NCI-H2171 treated with DMSO at 0.1 percent for 48 hours (cell line): ENCODE measurements at places on chromosomes 5 and 9.
A peak's percentile ranks its signal among the peaks of the same experiment; 100 is the strongest.

DNA sequence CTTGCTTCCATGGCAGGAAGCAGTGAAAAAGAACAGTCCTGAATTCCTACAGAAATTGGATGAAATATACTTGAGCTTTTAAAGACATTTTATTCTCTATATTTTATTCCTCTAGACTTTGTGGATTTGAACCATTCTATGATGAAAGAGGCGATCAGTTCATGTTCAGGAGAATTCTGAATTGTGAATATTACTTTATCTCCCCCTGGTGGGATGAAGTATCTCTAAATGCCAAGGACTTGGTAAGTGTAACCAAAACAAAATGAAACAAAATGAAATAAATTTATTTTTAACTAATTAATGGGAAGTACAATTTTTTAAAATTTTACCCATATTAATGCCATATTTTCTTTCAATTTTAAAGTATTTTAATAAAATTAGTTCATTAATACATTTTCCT is 34.1 kb downstream of the STARD4 start:
- DNase-seq: no peak

- no peak for DNase-seq
Observed at GRCh38 chr5:8079056-8079455, 210.1 kb downstream of the MTRR start.

DNA sequence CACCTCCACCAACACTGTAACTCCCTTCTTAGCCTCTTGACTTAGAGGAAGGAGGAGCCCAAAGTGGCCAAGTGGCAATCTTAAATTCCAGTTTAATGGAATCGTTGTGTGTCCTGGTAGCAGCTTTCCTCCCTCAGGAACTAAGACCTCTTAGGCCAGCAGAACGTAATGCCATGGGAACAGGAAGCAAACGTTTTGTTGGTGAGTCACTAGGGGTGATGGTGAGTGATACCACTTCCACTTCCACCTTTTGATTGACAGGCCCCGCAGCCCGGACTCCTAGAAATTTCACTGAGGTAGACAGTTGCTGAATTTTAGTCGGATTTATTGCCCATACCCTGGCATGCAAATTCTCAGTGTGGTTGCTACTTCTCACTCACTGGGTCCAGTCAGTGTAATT is 94.2 kb upstream of the FBN2 start:
- no peak for DNase-seq

GRCh38 chr5:175466700-175467318 is 11.6 kb upstream of the SFXN1 start:
- peak; percentile 15 for DNase-seq

GRCh38 chr5:14667290-14667689 is 2.8 kb downstream of the OTULIN start:
- no peak for DNase-seq

GRCh38 chr5:167684251-167684650 is 607.2 kb upstream of the WWC1 start:
- no peak for DNase-seq

- DNase-seq: no peak
Observed at GRCh38 chr9:37543468-37543867, 32.7 kb downstream of the FBXO10 start.

DNA sequence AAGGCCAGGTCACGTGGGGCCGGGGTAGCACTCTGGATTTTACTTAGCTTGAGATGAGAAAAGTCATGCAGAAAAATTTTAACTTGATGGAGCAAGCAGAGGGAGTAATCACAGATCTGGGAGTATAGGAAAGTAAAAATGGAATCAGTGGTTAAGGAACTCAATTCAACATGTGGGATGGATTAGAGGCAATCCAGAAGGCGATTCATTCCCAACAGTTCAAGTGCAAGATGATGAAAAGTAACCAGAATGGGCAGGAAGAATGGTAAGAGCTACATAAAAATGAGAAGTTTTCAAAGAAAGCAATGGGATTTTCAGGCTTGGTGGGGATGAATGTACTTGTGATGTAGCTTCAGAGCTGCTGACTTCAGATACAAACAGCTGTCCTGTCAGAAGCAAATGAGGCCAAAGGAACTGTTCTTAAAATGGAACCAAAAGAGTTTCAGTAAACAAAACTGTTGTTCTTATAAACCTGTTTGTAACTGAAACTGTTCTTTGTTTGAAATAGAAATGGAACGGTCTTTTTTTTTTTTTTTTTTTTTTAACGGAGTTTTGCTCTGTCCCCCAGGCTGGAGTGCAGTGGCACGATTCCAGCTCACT is 5.6 kb upstream of the SEC24A start:
- no peak for DNase-seq

DNA sequence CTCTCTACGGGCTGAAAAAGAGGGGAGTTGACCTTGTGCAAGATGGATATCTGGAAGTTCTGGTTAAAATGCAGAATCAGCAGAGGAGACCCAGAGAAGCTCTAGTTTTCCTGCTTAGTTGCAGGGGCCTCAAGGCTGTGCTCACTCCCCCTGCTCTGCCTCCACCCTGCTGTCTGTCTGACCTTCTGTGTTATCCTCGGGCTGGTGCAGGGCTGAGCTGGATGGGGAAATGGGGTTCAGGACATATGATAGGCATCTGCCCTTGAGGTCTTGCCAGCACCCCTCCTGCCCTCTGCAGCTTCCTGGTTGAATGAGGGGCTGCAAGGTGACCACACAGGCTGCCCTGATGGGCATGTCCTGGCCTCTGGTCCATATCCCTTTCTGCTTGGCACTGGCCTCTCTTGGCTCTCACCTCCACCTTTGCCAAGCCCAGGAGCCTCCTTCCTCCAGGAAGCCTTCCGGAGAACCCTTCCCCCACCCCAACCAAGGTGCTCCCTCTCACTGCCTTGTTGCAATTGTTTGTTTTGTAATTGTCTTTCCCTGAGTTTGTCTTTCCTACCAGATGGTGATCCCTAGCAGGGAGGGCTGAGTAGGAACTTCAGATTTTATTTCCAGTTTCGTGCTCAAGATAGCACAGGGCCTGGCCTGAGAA is 1.3 kb downstream of the TMEM268 start:
- DNase-seq: peak; percentile 46

- peak; percentile 72 for DNase-seq
Observed at GRCh38 chr5:168765551-168766425, 186.6 kb upstream of the PANK3 start.

GRCh38 chr5:116455061-116455460 is 119.6 kb downstream of the SEMA6A start:
- DNase-seq: no peak

DNA sequence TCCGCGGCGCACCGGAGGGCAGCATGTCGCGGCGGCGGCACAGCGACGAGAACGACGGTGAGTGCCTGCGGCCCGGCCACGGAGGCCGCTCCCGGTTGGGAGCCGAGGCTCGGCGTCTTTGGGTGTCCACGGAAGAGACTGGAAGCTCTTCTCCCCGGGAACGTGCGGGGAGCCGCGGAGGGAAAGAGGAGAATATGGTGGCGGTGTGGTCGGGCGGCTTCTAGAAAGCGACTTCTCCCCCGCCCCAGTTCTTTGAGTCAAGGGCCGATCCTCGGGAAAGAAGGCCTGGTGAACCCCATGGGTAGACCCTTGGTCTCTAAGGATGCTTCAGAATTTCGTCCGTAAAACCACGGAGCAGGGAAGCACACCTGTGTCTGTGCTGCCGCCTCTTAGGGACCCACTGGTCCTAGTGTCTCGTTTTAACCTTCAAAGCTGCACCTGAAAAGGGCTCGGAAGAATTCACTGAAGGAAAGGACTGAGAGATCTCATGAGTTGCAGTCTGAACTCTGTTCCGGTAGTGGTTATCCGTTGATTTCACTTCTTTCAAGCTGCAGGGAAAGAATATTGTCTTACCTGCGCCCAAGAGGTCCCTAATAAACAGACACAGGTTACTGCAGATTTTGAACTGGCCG is 354 bp downstream of the NCBP1 start:
- DNase-seq: peak; percentile 52

DNA sequence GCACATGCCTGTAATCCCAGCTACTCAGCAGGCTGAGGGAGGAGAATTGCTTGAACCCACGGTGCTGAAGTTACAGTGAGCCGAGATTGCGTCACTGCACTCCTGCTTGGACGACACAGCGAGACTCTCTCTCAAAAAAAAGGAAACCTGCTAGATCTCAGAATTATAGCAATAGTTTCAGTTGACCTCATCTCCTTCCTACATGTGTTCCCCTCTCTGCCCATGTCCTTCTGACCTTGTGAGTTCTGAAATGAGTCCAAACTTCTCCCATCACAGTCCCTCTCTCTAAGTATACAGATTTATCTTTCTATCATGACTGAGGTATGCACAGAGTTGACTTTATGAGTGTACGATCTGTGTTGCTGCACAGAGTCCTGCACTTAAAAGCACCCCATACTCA is 44.6 kb upstream of the SHOC1 start:
- no peak for DNase-seq

- no peak for DNase-seq
Observed at GRCh38 chr5:79576606-79577289, 35.5 kb upstream of the TENT2 start.

GRCh38 chr5:14215901-14216300 is 72.8 kb downstream of the TRIO start:
- no peak for DNase-seq

- no peak for DNase-seq
Observed at GRCh38 chr5:28807195-28807729, 1768.9 kb upstream of the CDH9 start.

DNA sequence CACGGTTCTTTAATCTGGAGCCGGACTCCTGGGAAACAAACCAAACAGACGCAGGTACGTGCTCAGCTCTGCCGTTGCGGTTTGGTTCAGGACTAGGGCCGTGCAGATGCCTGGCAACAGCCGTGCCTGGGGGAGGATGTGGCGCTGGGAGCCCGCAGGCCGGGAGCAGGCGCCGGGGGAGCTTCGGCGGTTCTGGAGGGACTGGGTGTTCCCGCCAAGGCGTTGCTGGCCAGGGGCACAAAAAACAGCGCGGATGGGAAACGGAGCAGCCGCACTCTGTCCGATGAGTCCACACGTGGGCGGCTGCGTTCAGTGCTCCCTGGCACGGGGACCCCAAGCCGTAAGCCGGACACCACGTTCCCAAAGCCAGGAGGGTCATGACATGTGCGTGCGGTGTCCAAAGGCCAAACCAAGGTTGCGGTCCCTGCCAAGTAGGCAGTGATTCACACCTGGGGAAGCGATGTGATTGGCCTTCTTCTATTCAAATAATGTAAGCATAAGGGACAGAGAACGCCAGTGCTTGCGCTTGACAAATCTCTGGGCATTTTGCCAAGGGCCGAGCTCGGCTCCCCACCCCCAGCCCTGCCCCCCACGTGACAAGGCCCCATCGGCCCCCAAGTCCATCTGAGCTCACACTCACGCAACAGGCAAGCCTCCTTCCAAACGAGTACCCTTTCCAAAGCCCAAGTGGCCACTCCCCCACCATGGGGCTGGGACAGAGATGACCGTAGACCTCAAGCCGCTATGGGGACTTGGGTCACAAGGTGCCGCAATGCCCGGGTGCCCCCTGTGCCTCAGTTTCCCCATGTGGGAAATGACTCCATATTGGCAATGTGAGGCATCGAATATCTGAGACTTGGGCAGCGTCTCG is 49.7 kb upstream of the NKD2 start:
- DNase-seq: no peak

- no peak for DNase-seq
Observed at GRCh38 chr9:101652601-101653175, 57.9 kb upstream of the PPP3R2 start.

- peak; percentile 96 for DNase-seq
Observed at GRCh38 chr9:130451509-130452388, 7.0 kb downstream of the ASS1 start.

GRCh38 chr5:54312499-54312898 is 2.1 kb upstream of the ARL15 start:
- no peak for DNase-seq

- DNase-seq: no peak
Observed at GRCh38 chr9:108259917-108260675, 595.7 kb downstream of the ACTL7B start.

DNA sequence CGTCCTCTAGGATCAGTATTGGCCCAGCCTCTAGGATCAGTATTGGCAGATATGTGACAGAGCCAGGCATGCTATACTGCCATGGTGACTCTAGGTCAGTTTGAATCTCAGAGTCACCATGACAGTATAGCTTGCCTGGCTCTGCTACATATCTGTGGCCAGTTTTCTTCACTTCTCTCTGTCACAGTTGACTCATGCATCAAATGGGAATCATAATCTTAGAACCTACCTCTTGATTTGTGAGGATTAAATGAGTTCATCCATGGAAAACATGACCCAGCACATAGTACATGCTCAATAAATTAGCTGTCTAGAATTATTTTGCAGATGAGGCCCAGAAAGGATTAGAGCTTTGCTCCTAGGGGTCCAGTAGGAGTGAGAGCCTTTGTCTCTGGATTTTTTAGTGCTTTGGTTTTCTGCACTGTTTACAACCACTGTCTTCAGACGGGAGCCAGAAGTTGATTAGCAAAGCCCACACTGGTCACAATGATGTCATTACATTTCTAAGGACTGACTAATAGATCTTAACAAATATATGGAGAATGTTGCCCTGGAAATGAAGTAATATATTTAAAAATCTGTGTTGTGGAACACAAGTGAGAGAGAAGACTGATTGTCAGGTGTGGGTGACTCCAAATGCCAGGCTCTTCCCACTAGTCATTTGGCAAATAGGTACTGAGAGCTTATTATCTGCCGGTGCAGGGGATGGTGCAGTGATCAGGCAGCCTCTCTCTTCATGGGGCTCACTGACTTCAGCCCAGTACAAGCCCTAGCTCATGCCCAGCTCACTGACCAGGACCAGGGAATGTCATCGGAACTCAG is 76.0 kb downstream of the COL15A1 start:
- DNase-seq: no peak

DNA sequence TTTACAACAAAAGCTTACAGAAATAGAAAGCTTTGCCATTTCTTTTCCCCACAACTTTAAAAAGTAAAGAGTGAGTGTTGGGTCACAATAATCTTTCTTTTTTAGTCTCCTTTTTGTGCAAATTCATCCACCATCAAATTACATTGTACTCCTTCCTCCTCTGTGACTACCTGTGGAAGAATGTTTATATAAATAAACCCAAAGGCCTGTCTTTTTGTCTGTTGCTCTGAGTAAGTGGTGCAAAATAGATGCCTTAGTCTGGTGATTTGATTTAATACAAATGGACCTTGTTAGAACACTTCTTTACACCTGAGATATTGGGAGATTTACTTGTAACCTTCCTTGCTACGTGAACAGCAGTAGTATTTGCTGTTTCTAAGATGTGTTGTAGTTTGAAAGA is 53.5 kb upstream of the TAF11L2 start:
- DNase-seq: no peak

DNA sequence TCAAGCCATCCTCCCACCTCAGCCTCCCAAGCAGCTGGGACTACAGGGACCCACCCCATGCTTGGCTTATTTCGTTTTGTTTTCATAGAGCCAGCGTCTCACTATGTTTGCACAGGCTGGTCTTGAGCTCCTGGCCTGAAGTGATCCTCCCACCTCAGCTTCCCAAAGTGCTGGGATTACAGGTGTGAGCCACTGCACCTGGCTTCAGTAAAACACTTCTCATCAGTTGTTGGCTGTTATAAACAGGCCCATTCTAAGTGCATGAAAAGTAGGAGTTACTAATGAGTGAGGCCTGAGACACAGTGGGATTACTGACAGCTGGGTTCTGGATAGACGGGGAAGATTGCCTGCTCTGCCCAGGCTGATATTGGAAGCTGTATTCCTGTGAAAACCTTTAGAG is 3.5 kb downstream of the CRB2 start:
- peak; percentile 69 for DNase-seq

GRCh38 chr5:143011585-143011984 is 241.4 kb downstream of the ARHGAP26 start:
- no peak for DNase-seq

GRCh38 chr5:120463006-120463680 is 957 bp upstream of the PRR16 start:
- DNase-seq: no peak

GRCh38 chr9:134420974-134421432 is 94.7 kb downstream of the RXRA start:
- DNase-seq: peak; percentile 67
